ENCODE measurements at places on chromosomes 2 and 18.

DNA sequence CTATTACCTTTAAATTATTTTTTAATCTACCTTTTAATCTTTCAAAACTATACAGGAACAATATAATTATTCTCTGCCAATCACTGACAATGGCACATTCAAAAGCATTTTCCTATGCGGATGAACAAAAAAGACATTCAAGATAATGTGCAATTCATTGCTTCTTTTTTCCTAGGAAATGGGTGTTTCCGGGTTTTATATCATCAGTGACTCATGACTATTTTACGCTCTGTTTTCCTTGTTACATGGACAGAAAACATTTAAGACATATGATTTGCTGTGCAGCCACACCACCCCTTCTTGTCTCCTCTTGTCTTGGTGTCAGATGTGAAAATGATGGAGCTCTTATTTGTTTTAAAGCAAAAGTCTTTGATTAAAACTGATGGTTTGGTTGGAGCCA lies 184.7 kb upstream of the LINC00305 start:
- no peak for DNase-seq

DNA sequence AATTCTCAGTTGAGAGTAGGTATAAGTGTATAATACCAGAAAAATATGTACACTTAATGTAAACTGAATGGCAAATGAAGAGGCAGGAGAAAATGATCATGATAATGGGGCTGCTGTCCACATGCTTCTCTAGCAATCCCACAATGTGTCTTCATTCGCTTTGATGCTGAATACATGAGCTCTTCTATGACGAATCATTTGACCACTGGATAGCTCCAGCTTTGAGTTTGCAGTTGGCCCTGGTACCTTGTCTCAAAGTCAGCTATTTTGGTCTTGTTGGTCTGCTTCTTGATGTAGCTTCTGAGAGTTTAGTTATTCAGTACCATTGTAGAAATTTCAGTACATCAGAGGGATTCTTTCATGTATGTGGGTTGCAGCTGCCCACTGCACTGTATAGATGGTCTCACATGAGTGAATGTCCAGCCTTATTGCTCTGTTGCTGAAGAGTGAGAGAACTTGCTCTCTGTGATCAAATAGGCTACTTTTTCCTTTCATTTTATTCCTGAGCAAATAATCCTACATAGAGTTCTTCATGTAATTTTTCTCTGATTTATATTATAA lies 105.1 kb downstream of the TTC27 start:
- DNase-seq: no peak

DNA sequence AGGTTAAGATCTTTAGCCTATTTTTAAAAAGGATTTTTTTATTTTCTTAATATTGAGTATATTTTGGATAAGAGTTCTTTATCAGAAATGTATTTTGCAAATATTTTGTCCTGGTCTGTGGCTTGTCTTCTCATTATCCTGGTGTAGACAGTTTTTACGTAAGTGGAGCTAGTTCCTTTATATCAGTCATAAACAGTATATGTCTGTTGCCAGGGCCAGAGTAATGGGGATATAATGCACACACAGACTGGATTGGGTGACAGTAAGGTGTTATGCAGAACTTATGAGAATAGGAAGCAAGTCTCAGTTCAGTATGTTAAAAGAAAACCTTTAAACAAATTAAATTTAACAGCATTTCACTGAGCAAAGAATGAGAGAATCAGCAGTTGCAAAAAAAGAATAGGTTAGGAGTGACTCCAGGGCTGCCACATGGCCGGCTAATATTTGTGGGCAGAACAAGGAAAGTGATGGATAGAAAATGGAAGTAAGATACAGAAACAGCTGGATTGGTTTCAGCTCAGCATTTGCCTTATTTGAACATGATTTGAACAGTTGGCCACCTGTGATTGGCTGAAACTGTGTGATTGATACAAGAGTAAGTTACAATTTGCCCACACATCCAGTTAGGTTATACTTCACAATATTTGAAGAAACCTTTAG lies 61.1 kb upstream of the ZNG1B start:
- DNase-seq: no peak

GRCh38 chr18:21761471-21762115 lies 21.0 kb downstream of the MIB1 start:
- no peak for DNase-seq

DNA sequence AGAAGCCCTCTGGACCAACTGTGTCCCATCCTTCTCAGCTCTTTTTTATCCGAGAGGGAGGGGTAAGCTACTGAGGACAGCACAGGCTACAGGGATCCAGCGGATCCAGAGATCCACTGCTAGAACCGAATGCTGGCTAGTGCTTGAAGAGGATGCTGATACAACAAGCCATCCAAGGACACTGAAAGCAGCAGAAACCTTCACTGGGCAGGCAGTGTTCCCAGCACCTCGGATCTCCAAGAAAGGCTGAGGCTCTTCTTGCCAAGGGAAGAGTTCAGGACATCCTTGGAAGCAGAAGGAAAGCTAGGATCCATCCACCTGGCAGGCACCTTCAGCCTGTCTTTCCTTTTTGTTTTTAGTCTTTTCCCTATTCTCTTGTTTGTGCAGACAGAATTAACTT lies 13.2 kb upstream of the FHOD3 start:
- DNase-seq: no peak

DNA sequence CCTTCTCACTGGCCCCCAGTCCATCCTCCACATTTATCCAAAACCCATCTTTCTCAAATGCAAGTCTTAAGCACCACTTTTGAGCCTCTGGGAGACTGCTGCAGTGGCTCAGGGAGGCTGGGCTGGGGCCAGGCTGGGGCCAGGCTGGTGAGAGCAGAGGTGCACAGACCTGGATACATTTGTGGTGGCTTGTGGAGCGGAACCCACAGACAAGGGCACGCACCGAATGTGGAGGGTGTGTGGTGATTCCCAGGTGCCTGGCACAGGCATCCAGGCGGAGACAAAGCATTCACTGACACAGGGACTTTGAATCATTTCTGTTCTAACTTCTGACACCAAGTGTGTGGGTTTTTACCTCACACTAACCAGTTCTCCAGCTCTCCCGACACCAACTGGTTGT lies 42.2 kb upstream of the MGAT4A start:
- no peak for DNase-seq

- DNase-seq: no peak
Observed at GRCh38 chr2:218081695-218082094, 12.6 kb downstream of the RUFY4 start.
